ENCODE measurements at places on chromosomes 12 and 14.
A peak's percentile ranks its signal among the peaks of the same experiment; 100 is the strongest.

- no peak for DNase-seq
Observed at GRCh38 chr12:103785243-103786031, 55.6 kb downstream of the NT5DC3 start.

DNA sequence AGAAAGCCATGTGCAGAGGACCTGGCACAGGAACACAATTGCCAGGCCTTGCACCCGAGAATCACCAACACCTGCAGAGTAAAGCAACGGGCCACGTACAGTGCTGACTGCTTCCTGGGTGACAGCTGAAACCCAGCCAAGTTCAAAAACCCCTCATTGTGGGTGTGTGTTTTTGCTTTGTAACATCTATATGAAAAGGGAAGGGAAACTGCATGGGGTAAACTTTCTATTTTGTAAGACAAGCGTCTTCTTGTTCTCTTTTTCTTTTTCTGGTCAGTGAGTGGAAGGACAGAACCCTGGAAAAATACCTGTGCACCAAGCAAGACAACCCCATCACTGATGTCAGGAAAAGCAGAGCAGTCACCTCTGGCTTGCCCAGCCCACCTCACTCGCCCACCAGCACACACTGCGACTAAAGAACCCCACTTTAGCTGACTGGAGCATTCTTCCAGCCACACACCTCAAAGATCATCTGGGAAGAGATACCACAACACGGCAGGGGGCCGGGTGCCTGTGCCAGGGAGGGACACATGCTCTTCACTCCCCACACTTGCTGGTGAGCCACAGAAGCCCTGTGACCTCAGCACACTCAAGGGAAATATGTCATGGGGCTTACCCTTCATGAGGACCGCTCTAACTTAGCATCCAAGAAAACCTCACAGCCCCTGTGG lies 172.3 kb downstream of the NDUFA12 start:
- no peak for DNase-seq

GRCh38 chr12:130878193-130879185 lies 6.6 kb downstream of the RAN start:
- no peak for DNase-seq

DNA sequence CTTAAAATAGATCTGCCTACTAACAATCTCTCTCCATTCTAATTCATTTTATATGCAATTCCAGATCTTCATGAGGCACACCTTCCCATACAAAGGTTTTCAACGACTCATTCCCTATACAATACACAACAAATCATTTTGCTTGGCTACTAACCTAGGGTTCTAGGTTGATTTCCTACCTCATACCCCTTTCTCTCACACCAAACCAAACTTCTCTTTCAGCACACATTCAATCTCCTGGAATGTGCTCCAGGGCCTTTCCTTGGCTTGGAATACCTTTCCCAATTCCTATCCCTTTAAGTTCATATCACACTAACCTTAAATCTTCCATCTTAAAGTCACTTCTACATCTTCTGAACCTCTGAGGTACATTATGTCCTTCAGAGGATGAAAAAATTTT lies 38.7 kb upstream of the MTERF2 start:
- DNase-seq, result no peak

- DNase-seq, result no peak
Observed at GRCh38 chr14:100312877-100313400, 6.7 kb upstream of the SLC25A29 start.

DNA sequence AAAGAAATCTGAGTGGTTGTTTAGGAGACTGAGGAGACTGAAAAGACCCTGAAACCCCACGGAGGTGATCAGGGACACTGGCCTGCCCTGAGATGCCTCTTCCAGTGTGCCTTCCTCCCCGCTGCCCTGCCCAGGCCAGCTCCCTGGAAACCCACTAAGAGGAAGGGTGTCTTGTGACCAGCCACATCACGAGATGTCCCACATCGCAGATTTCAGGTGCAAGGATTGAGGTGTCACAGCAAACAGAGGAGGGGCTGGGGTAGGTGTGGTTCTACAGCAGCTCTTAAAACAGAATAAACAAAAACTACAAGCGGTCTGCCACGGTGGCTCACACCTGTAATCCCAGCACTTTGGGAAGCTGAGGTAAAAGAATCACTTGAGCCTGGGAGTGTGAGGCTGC lies 184.3 kb upstream of the C14orf180 start:
- no peak for DNase-seq

- DNase-seq, result no peak
Observed at GRCh38 chr12:102438827-102439210, 41.5 kb downstream of the IGF1 start.

DNA sequence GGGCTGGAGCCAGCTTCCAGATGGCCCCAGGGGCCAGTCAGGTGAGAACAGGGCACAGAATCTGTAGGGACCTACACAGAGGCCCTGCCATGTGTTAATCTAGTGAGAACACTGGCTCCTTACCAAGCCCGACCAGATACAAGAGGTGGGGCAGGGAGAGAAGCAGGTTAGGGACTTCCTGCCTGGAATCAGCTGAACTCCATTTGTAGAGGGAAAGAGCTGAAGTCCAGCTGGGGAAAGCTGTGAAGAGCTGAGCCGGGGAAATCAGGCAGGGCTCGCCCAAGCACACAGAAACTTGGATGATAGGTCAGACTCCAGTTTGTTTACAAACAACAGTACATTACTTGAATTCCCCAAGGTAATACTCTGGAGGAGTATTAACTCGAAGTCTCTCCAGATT lies 46.7 kb downstream of the PTGER2 start:
- DNase-seq, result no peak

DNA sequence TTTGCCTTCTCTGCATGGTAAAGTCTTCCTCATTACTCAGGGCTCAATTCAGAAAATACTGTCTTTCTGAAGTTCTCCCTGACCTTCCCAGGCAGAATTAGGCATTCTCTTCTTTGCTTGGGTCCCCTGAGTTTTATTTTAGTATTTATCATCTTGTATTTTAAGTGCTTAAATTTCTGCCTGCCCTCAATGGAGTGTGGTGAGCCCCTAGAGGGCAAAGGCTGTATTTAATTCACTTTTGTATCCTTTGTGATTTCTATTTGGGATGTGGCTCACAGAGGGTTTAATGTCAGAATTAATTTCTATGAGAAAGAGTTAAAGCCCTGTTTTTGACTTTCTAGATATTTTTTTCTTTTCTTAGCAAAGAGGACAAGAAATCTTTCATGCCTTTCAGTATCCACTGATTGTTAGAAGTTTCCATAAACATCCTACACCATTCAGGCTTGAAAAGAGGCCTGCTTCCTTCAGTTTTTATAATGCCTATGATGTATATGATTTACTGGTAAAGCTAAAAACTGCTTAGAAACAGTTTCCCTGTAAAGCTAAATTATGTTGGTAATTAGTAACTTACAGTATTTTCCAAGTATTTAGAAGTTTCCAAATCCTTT lies 55.6 kb upstream of the PTPRB start:
- DNase-seq, result peak; percentile 31

DNA sequence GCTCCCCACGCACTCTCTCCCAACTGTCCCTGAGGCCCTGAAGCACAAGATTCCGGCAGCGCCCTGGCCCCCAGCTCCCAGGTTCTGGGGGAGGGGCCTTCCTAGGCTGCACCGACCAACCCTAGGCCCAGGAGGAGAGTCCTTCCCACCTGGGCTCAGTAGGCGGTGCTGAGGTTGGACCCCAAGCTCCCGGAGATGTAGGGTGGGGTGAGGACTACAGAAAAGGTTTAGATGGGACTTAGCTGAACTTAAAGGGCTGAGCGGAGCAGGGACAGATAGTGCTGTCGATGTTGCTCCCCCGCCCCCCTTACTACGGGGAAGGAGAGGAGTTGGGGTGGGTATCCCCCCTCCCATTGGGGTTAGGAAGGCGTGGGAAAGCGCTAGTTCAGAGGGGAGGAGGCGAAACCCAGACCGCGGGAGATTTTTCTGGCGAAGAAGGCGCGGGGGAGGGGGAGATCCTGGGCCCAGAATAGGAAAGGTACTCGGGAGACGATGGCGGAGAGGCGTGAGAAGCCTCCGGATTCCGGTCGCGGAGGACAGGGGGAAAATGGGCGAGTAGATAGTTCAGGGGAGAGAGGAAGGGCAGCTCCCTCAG lies 4.2 kb upstream of the BAZ2A start:
- no peak for DNase-seq

DNA sequence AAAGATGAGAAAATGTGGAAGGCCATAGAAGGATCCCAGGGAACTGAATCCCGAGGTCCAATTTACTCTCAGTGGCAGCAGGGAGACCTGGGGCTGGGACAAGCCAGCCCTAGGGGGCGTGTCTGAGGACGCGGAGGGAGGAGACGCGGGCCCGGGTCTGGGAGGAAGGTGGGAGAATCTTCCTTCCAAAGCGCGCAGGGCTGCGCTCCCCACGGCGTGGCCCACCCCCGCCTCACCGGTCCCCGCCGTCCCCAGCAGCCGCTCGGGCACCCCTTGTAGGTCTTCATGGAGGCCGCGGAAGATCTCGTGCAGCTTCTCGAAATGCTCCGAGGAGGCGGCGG lies 323 bp downstream of the VTI1B start:
- DNase-seq, result peak; percentile 76

- DNase-seq, result no peak
Observed at GRCh38 chr12:56873382-56873781, 60.8 kb downstream of the SDR9C7 start.

DNA sequence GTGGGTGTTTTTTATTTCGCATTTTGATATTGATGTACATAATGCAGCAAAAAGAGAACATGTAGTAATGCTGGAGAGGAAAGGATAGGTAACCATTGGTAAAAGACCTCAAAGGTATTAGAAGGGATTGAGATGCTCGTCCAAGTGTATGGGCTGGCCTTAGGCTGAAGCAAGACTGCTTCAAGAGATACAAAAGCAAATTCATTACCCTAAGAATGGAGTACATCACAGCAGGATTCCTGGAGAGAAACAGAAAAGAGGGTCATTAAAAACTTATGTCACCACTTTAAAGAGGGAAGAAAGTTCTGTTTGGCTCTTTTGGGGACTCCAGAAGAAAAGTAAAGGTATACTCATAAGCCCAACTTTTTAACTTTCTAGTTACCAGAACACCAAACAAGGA lies 420.5 kb downstream of the ZFP36L1 start:
- DNase-seq, result no peak
